Activated naive CD8-positive, alpha-beta T cell treated with anti-CD3 and anti-CD28 coated beads for 36 hours (primary cell): ENCODE measurements at places on chromosomes 1 and 21. TPM values are rescaled to one million over a fixed set of nuclear protein-coding genes. Genes with fewer than 3 reads are reported as not detected.

- H3K4me3 ChIP-seq, result no peak overlapping the region
- no peak overlapping the region for H3K27ac ChIP-seq
- no peaks in the 10 kb centered on the region for H3K36me3 ChIP-seq
- DNase-seq, result no peak
Measured at GRCh38 chr1:90504509-90504908, 212.6 kb downstream of the BARHL2 start.

DNA sequence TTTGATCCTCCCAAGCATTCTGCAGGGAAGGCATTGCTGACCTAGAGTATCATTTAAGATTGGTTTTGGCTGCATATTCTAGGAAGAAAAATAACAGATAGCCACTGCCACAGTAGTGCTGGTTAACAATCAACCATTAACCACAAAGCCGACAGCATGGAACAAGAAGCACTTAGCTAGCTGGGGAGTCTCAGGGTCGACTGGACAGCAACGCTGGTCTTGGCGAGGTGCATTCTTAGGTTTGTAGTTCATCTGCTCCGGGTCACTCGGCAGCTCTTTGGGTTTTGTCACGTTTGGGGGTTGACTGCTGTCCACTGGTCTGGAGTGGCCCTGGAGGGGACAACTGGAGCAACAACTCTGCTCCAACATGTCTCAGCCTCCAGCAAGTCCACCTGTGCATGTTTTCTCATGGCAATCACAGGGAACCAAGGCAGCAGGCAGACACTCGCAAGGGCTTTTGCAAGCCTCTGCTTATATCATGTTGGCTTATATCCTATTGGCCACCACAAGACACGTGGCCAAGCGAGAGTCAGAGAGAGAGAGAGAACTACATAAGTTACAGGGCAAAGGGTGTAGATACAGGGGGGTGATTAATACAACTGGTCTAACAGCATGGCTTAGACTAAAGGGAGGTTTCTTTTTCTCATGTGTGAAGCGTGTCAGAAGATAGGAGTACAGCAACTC lies 99.5 kb downstream of the LACTBL1 start:
- H3K27ac ChIP-seq, result no peak overlapping the region
- no peak overlapping the region for H3K4me3 ChIP-seq
- H3K36me3 ChIP-seq, result no peaks in the 10 kb centered on the region
- DNase-seq, result no peak
- H3K27me3 ChIP-seq, result peaks cover under 1% of the 10 kb centered on the region

DNA sequence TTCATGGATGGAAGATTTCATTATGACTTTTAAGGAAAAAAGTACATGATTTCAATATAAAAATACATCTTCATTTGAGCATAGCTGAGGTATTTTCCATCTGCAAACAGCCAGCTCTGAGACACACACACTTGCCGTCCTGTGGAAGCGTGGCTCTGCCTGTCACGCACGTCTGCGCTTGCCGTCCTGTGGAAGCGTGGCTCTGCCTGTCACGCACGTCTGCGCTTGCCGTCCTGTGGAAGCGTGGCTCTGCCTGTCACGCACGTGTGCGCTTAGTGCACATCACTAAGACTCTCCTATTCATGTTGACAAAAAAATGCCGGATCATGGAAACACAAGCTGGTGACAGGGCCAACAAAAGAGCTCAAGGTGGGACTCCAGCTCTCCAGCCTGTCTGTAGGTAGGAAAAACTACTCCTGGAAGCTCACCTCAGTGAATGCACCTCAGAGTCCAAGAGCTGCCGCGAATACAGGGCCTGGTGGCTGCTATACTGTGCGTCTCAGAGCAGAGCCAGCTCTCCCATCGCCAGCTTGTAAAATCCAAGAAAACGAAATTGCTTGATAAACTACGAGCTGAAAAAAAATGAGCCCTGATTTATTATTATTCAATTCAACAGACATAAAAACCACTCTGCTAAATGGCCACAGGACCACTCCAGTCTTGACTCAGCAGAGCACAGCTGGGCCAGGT lies 69.3 kb downstream of the SLC37A1 start:
- H3K4me1 ChIP-seq, result no peaks in the 10 kb centered on the region
- no peak overlapping the region for H3K27ac ChIP-seq
- no peak overlapping the region for H3K4me3 ChIP-seq
- peaks cover 5% of the 10 kb centered on the region for H3K36me3 ChIP-seq

DNA sequence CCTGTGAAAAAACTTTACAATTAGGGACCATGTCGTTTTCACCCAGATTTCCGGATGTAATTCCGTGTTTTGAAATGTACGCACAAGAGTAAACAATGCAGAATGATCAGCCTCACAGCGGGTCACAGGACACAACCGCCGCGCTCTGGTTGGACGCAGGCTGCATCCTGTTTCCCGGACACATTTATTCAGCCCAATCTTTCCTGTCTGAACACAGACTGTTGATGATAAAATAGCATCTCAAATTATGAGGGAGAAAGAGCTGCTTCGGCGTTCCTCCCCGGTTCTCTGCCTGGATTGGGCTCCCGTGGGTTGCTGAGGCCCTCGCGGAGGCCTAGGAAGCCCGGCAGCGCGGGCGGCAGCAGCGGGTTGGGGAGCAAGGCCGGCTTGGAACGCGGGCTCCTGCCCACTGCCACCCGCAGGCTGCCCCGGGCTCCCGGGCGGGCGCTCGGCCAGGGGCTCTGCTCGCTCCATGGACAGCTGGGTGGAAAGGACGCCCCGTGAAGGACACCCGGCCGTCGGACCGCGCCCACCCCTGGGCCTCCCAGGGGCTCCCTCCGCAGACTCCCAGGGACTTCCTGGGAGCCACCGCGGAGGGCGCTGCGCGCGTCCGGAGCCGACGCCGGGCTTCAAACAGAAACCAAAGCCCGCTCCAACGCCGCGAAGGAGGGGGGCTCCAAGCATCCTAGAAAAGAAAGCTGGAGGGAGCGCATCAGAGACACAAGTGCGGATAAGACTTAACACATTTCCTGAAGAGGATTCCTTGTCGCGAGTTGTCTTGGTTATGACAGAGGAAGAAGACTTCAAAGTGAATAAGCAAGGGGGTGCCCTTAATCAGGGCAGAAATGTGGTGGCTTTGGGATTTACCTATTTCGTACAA lies 122.3 kb downstream of the ESRRG start:
- no peaks in the 10 kb centered on the region for H3K36me3 ChIP-seq
- peak; percentile 1 for DNase-seq
- no peak overlapping the region for H3K4me3 ChIP-seq
- H3K4me1 ChIP-seq, result peaks cover 3% of the 10 kb centered on the region

GRCh38 chr1:59604191-59604590 lies 210.6 kb upstream of the HOOK1 start:
- no peaks in the 10 kb centered on the region for H3K27me3 ChIP-seq
- no peak overlapping the region for H3K27ac ChIP-seq
- no peak for DNase-seq
- H3K36me3 ChIP-seq, result peaks cover 17% of the 10 kb centered on the region
- no peak overlapping the region for H3K4me3 ChIP-seq

DNA sequence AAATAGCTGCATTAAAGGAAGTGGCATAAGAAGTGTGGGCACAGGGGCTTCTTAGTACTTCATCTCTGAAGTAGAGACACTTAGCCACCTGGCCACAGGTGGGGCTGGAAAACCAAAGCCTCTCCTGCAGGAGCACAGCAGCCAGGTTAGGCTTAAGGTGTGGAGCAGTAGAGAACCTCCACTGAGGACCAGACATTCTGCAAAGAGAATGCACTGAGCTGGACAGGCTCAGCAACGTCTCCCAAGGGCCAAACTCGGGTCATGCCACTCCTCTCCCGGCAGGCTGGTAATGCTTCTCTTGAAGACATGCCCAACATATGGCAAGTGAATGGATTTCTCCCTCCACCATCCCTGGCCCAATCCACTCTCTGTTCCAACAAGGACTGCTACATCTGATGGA lies 33.0 kb upstream of the LRRC38 start:
- H3K27ac ChIP-seq, result no peak overlapping the region
- H3K4me3 ChIP-seq, result no peak overlapping the region
- DNase-seq, result no peak
- H3K27me3 ChIP-seq, result peaks cover 3% of the 10 kb centered on the region
- no peaks in the 10 kb centered on the region for H3K4me1 ChIP-seq

The CACNA1S gene
- not detected for total RNA-seq
